ENCODE measurements at places on chromosomes 11 and 22.

DNA sequence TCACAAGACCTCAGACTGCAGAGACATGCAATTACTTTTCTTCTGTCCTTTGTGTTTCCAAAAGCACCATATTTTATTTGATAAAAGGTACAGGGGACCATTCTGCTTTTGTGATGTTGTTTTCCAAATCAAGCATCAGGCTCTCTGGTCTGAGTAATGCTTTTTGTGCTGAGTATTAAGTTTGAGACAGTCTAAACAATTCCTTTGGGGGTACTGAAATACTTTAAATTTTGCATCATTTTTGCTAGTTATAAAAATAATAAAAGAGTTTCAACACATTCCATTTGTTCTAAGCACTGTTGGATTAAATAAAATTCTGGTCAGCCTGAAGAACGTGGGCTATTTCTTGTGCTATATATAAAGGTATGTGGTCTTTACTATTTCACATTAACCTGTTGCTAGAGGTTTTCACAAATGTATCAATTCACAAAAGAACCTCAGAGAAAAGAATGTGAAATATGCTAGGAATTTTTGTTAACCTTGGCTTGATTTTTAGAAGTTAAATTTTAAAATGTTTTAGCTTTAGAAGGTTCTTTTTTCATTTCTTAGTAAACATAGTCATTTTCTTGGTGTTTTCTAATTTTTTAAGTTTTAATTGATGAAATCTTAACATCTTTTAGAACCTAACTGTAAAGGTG, 61.6 kb downstream of the C22orf31 start:
- no peak for DNase-seq

- no peak for DNase-seq
Measured at GRCh38 chr11:32779136-32779535, 15.3 kb downstream of the CCDC73 start.

- no peak for DNase-seq
Measured at GRCh38 chr11:118961591-118961990, 5.5 kb downstream of the UPK2 start.

GRCh38 chr11:8100158-8100557, 19.1 kb downstream of the TUB start:
- DNase-seq = no peak

- DNase-seq = no peak
Measured at GRCh38 chr11:130157840-130158239, 1.7 kb upstream of the ST14 start.

DNA sequence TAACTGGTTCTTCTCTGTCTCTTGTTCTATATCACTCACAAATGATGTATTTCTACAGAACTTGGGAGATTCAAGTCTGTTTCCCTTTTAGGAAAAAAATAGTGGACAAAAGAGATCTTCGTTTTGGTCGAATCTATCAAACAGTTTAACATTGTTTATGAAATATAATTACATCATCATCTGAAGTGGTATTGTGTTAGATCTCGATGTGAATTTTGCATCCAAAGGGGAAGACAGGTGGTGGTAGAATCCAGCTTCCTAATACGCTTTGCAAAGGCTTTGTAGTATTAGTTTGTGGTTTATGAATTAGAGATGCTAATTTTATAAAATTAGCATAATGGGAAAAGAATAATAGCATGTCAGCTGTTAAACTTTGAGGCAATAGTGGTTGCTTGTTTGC, 3.4 kb downstream of the SIK2 start:
- no peak for DNase-seq

DNA sequence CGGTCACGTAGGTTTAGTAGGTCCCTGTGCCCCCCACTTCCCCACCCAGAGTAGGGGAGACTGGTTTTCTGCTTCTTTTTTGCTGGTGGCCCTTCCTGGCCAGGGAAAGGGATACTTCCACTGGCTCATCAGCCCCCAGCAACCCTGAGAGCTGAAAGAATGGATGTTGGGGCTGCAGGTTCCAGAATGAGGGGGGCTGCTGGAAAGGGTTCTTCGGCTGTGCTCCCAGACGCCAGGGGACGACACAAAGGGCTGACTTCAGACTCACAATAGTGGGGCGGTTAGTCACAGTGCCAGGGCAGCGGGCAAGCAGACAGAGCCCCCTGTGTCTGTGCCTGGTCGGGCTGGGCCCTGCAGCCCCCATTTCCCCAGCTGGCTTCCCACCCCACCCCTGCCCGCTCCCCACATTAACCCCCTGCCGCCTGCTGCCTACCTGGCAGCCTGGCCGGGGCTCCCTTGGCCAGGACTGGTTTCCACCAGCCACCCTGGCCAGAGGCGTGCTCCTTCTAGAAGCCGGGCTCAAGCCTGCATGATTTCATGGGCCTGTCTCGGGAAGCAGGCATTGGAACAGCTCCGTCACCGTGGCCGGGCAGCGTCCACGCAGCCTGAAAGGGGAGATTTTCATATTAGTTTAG, 79.1 kb upstream of the WNT7B start:
- no peak for DNase-seq

- no peak for DNase-seq
Measured at GRCh38 chr11:3840870-3841425, at the start of gene RHOG. Gene RHOG, minus strand, starts transcription at chr11:3840959. Its CDS starts 12,821 bp downstream, at chr11:3828138.

DNA sequence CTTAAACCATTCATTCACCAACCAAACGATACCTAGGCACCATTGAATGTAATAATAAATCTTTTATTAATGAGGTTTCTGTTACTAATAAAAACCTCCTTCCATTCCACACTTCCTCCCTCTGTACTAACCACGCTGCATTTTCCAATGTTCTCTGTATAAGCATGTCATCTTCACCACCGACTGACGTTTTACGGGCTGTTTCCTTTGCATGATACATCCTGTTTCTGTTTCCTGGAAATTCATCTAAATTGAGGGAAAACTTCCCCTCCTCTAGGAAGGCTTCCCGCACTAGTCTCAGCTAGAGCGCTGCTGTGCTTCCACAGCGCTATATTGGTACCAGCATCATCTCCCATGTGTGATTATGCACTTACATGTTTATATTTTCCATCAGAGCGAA, 2.1 kb downstream of the OR4D10 start:
- no peak for DNase-seq

DNA sequence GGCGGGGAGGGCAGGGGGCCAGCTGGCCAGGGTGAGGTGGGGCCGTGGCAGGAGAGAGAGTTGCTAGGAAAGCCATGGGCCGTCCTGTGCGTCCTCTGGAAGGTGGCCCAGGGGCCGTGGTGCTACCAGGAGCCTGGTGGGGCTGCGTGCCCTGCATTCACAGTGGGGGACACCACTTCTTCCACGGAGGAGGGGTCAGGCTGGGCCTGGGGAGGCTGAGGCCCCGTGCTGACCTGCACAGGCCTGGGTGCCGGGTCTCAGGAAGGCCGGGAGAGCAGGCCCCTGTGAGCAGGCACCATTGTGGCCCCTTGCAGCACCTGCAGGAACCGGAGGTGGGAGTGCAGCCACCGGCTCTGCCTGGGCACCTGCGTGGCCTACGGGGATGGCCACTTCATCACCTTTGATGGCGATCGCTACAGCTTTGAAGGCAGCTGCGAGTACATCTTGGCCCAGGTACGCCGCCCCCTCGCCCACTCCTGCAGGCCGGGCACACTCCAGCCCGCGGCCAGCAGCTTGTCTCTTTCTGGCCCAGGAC, 12.0 kb downstream of the MUC5B start:
- DNase-seq = no peak

DNA sequence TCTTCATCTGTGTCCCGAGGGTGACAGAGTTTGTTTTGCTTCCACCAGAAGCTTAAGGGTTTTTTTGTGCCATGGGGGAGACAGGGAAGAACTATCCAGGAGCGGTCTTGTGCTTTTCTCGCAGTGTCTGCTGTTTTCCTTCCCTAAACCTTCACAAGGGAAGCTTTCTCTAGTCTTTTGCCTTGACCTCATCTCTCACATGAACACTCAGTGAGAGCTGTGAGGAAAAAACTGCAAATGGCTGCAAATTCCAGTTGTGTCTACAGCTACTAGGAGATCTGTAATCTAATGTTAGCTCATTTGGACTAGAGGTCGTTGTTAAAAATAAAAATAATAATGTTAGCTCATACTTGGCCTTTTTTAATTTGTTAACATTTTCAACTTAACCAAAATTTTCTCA, 264.7 kb upstream of the SESN3 start:
- DNase-seq = no peak

- DNase-seq = no peak
Measured at GRCh38 chr22:46162285-46162684, 12.0 kb downstream of the PPARA start.

- no peak for DNase-seq
Measured at GRCh38 chr11:125348674-125349309, 147.3 kb downstream of the FEZ1 start.

GRCh38 chr11:63592975-63593395, 21.2 kb downstream of the PLAAT3 start:
- no peak for DNase-seq

DNA sequence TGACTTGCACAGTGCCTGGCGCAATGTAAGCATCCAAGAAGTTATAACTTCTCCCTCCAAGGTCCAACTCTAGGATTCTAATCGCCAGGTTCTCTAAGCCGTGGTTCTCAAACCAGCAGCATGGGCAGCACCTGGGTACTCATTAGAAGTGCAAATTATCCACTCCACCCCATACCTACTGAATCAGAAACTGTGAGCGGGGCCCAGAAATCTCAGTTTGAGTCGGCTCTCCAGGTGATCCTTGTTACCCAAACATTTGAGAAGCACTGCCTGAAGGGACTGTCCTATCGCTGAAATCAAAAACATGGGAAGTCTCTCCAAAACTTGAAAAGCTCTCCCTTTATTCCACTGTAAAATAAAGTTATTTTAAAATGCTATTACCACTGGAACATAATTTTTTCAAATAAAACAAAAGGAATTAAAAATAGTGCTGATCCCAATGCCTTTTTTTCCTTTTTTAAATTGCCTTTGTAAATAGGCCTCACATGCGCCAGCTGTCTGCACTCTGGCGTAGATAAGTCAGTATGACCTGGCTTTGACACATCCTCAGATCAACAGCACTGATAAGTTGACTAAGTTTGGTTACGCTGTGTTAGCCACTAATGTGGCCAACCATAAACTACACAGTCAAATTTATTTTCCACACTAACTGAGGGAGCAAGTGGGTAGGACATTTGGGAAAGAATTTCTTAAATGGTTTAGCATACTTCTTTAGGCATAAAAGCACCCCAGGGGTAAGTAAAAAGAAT, 8.4 kb upstream of the CTR9 start:
- DNase-seq = no peak

- no peak for DNase-seq
Measured at GRCh38 chr11:6927030-6927617, 898 bp downstream of the ZNF215 start.

DNA sequence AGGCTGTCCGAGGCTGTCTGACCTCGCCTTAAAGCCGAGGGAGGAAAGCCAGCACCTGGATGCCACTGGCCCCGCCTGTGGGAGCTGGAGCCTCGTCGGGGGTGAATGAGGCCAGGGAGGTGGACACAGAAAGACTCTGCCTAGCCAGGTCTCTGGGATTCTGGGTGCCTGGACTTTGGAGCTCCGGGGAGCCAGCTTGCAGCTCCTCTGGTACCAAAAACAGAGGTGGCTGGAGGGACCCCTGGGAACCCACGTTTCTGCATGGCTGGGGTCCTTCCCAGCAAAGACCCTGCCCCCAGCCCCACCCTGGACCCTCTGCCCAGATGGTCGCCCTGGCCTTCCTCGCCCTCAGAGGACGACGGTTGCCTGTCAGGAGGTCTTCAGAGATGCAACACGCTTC, 239.7 kb downstream of the BRD1 start:
- DNase-seq = no peak

DNA sequence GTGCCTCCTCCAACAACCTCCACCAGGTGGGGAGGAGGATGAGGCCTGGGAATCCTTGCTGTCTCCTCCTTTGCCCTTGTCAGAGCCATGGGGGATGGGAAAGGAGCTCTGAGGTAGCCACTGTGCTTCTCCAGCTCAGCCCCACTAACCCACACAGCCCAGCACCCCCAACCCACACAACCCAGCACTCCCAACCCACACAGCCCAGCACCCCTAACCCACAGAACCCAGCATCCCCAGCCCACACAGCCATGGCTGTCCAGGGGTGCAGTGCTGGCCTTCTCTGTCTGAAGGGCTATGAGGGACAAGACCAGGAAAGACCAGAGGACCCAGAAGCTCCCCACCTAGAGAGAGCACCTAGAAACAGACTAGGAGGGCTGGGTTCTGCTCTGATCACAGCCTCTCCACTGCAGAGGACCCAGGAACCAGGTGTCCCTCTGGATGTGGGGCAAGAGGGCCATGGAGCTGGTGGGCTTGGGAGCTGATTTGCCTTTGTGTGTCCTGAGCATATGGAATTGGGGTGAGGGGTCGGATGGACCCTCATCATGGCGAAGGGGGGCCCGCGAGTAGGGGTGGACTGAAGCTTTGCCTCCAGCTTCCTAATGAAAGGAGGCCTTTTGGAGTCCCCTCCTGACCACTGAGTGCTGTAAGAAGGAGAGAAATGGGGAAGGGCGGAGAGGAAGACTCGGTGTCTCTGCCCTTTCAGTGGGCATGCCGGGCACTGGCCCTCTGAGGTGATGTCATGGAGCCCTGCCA, 117.6 kb upstream of the THY1 start:
- no peak for DNase-seq

GRCh38 chr11:61969391-61969758, 1.9 kb upstream of the FTH1 start:
- no peak for DNase-seq

- no peak for DNase-seq
Measured at GRCh38 chr22:27474112-27474571, 327.4 kb downstream of the MN1 start.

DNA sequence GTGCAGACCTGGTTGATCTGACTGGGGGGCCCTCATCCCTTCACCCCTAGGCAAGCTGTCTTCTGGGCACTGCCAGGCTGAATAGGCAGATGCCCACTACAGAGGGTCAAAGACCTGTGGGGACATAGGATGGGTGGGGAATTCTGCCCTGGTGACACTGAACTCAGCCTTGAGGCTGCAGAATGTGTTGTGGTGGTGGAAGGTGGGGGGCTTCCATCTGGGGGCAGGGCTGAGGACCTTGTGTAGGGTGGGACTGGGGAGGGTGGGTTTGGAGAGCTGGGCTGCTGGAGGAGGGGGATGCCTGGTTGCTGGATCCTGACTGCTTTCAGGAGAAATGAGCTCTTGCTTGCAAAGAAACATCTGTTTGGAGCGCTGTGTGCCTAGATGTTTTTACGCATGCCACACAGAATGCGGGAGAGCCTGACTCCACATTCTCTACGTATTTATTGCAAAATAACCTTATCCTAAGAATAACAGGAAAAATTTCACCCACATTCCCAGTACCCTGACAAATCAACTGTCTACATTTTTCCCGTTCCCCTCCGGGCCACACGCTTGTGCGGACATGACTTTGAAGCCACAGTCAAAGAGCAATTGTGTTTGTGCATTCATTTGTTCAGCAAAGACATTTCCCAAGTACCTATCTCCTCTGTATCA, 18.3 kb downstream of the SMIM38 start:
- DNase-seq = no peak

- no peak for DNase-seq
Measured at GRCh38 chr11:60899046-60899936, 7.1 kb downstream of the PRPF19 start.

GRCh38 chr11:35305670-35306382, 113.5 kb downstream of the SLC1A2 start:
- no peak for DNase-seq

DNA sequence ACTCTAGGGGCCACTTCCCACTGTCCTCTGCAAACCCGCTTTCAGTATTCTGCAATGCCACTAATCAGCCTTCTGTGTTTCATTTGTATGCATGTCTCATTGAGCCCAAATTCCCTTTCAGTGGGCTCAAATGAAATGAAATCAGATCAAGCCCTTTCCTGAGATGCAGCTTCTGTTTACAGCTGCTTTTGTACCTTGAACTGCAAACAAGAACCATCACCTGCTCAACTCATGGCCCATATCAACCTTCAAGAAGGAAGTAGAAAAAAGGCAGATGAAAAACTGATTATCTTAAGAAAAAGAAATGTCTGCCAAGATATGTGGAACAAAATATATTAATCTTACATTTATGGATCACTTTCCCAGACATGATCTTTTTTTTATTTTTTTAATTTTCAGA, 141.1 kb upstream of the ARHGAP42 start:
- DNase-seq = no peak
